ENCODE measurements at places on chromosomes 1 and 21.

DNA sequence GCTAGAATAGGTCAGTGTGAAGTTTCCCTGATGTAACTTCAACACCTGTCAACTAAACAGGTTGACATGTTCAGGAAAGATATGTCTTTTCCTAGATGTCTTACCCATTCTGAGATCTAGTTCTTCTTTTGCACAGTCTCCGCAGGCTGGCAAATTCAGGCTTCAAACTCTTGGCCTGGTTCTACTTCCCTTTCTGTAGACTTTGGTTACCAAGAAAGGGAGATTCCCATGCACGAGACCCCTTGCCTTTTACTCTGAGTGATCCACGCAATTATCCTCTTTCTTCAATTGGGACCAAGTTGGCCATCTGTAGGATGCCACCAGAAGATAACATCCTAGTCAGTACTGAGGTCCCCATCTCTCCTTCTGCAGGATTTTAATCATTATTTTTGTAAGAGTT is 2.0 kb downstream of the CFAP45 start:
- DNase-seq, result no peak

DNA sequence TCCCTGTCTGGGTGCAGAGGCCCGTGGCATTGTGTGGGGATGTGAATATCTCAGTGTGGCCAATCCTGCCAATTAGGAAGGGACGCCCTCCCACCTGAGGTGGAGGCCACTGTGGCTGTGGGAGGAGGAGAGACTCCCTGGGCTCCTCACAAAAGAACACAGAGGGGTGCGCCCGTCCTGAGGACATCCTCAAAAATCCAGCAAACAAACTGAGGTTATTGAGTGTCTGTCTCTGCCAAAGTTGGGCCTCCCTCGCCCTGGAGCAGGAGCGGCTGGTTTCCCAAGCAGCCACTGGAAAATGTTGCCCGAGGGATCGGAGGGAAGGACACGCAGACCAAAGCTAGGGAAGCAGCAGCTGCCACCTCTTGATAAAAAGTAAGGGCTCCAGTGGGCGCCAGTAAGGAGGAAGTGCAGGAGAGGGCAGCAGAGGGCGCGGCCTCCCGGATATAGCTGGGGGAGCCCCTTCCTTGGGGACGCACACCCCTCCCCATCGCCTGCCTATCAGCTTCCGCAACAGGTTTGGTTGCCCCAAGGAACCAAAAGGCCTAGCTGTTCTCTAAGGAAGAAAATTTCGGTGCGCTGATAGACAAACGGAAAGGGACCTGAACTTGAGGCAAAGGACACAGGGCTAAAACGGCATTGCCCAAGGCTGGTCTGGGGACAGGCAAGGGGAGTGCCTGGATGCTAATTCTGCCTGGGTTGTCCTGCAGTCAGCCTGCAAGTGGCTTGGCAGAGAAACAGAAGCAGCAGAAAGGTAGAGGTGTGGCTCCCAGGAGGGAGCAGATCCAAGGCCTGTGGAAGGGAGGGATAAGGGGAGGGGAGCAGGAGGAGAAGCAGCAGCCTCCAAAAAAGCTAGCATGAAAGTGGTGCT is 1.7 kb upstream of the GRIK3 start:
- DNase-seq, result peak; percentile 64

GRCh38 chr1:216499581-216500272 is 76.5 kb upstream of the USH2A start:
- DNase-seq, result no peak

DNA sequence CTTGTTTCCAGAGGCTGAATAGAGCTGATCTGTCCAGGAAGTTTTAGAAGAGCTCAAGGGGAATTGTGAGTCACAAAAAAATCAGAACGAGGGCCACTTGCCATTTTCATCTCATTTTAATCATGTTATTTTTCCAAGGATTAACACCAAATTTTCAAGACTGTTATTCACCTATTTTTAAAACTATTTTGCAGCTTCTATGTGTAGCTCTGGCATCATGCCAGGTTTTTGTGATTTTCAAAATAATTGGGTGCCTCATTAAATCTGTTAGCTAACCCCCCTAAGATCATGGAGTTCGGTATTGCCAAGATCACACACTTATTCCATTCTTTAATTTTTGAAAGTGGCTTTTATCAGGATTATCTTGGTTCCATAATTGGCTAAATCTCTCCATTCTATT is 90.9 kb downstream of the RGS7 start:
- DNase-seq, result no peak

DNA sequence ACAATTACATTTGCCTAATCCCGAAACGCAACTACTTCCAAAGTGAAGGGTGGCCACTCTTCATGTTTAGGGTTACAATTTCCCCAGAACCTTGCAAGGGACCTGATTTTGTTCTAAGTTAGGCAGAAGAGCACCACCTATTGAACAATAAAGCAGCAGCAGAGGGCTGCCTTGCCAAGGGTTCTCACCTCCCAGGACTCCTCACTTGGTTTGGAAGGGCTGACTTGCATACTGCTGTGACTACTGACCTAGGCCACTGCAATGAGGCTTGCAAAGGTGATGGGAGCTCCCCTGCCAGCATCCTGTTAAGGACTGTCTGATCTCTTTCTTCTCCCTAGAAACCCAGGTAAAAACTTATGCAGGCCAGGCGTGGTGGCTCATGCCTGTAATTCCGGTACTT is 14.2 kb downstream of the MTOR start:
- no peak for DNase-seq

- no peak for DNase-seq
These were observed 290.5 kb downstream of the OMA1 start for GRCh38 chr1:58256041-58256440.

- no peak for DNase-seq
These were observed 154.8 kb downstream of the BACH1 start for GRCh38 chr21:29453511-29453910.

- DNase-seq, result no peak
These were observed 16.0 kb downstream of the ELOA start for GRCh38 chr1:23759277-23759676.

DNA sequence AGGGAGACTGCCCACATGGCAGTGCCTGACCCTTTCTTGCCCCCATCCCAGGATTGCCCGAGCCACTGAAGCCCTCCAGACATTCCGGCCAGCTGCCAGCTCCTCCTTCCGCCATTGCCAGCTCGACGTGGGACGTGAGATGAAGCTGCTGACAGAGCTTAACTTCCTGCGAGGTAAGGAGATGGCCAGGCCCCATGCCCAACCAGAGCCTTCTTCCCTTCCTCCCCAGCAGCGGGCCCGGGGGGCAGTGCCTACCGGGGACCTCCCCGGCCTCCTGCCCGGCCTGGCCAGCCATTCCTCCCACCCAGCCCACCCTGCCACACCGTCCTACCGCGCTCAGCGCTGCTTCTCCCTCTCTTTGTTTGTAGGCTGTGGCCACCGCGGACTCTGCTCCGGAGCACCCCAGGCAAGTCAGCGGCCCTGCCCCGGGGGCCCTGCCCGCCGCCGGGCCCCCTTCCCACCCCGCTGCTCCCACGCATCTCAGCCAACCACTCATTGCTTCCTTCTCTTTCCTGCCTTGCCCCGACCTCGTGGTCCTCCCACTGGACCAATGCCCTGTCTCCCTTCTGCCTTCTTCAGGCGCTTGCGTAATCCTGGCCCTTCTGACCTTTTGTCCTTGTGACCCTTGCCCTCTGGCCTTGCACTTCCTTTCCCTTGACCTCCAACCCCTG is 4.9 kb downstream of the TRIM46 start:
- DNase-seq, result peak; percentile 33

DNA sequence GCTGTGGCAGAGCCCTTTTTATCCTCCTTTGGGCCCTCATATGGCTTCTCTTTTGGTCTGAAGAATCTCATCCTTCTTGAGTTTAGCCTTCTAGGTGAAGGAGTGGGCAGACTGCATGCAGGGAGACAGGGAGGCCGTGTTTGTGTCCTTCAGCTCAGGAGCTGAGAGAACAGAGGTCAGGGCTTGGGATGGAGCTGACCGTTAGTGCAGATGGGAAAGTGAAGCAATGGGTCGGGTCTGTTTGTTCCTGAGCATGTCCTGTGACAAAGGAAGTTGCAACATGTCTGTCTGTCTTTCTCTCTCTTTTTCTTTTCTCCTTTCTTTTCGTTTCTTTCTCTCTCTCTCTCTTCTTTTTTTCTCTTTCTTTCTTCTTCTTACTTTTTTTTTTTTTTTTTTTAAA is 14.9 kb downstream of the MAPKAPK2 start:
- DNase-seq, result no peak

GRCh38 chr1:2320760-2321667 is 70.3 kb downstream of the MORN1 start:
- no peak for DNase-seq

DNA sequence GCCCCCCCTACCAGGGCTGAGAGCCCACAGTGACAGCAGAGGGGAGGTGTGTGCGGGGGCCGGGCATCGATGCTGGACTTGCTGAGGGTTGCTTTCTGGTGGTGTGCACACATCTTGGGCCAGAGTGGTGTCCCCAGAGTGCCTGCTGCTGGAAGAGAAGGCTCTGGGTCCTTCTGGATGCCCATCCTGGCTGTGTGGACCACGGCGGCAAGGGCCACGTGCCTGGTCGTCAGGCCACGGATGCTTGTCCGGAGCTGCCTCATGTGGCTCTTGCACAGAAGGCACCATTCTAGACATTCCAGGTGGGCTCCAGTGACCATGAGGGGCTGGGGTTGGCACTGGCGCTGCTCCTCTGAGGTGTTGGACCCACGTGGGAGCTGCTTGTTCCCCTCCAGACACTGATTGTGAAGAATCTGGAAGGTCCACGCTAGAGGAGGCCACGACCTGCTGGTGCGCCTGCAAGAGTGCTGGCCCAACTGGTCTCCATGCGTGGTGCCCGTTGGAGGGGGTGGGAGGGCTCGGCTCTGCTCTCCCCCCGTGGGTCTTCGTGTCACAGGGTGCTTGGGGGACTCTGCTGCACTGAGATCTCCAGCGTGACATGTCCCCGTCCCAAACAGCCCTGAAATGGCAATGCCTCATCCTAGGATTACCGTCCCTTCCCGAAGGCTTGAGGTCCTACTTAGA is 25.8 kb downstream of the SKI start:
- no peak for DNase-seq

GRCh38 chr21:29678626-29679025 is 261.2 kb downstream of the GRIK1 start:
- DNase-seq, result no peak

DNA sequence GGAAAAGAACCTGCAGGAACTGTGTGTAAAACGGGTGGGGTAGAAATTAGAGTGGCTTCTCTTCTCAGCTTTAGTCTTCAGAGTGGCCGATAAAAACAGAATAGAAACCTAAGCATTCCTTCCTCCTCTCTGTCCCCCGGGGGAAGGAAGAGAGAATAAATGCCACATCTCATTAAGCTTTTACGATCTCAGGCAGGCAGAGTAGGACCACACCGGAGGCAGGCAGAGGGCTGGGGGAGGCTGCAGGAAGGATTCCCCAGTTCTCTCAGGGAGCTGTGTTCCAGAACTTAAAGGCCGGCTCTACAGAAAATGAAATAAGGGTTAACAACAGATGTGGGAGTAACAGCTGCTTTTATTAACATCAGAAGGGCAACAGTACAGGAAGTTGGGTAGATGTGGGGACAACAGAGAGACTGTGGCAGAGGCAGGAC is 24.5 kb upstream of the MEF2D start:
- DNase-seq, result no peak

- no peak for DNase-seq
These were observed 2.7 kb upstream of the YBX1 start for GRCh38 chr1:42679364-42679983.

- no peak for DNase-seq
These were observed 11.6 kb downstream of the HNRNPU start for GRCh38 chr1:244852694-244853093.

- peak; percentile 76 for DNase-seq
These were observed 3.3 kb downstream of the EPHA2 start for GRCh38 chr1:16152481-16153087.

DNA sequence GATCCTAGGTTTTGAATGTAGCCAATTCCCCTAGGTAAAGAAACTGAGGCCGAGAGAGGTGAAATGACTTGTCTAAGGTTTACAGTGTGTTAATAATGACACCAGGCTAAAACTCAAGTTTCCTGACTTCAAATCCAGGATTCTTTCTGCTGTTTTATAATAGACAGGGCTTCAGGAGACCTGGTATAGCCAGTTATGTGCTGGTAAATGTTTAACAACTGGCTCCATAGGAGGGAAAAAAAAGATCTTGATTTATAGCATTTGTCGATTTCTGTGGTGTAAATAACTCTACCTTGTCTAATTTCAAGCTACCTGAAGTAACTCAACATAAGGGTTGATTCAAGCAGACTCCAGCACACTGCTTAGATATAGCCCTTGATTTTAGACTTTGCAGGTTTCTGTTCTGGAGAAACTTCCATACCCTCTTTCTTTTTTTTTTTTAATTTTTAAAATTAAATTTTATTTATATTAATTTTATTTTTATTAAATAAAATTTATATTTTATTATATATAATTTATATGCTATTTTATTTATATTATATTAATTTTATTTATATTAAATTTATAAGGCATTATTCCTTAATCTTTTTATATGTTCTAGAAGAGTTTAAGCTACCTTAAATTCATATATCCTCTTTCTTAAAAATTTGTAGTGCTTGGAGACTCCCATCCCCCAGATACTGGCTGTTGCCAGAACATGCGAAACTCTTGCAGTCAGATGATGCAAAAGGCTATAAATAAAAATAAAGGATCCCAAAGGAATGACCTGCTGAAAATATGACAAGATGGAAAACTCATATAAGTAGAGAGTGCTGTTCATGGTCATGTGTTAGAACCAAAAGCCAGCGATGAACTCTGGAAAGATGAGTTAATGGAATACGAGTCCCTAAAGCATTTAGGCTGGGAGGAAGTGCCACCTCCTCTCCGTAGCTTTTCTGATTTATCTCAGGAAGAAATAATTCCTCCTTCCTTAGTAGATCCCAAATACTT is 35.4 kb upstream of the SRSF10 start:
- no peak for DNase-seq

DNA sequence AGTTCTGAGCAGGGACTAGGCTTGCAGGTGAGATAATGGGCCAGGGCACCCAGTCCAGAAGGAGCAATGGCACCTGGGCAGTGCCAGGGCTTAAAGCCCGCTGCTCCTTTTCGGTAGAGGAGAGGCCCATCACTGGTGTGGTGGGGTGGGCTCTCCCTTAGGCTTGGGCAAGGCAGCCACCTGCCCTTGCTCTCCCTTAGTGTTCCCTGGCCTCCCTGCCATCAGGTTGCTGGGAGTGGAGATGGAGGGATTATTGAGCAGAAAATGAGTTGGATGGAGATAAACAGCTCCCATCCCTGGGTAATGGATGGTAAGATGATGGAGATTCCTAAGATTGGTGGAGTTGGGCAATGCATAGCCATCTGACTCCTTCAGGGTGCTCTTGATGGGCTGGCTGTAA is 7.9 kb downstream of the MYOG start:
- DNase-seq, result no peak

DNA sequence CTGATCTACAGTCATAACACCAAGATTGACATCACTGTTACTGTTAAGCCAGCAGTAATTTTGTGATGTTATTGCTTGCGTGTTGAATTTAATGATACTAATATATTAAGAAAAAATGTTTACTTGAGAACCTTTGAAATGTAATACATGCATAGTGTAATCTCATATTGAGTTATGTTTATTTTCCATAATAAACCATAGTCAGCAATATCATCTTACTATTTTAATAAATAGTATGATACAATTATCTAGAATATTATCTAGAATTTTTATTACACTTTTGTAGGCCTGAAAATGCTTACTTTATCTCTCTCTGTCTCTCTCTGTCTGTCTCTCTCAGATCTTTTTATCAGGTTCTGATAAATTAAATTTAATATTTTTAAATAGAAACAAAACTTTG is 843.1 kb downstream of the KCNT2 start:
- no peak for DNase-seq

- DNase-seq, result no peak
These were observed 935 bp upstream of the YIPF1 start for GRCh38 chr1:53890522-53890941.

Measured in ecto neural progenitor cell (in vitro differentiated cells).